ENCODE measurements at places on chromosomes 1 and 21. TPM values are rescaled to one million over a fixed set of nuclear protein-coding genes. Genes with fewer than 3 reads are reported as not detected.

RWDD3 gene
- total RNA-seq: 8.7 TPM

PITHD1 gene
- total RNA-seq: 26.4 TPM

C1orf146 gene
- not detected for total RNA-seq

CD5L gene
- not detected for total RNA-seq

LMX1A gene
- total RNA-seq: not detected

ATP1A4 gene
- not detected for total RNA-seq

FCGR1A gene
- total RNA-seq: not detected

SYT14 gene
- total RNA-seq: 0.05 TPM

KRTAP19-1 gene
- not detected for total RNA-seq

SYF2 gene
- 37.3 TPM for total RNA-seq

ZNF684 gene
- total RNA-seq: 1.5 TPM

TNFAIP8L2 gene
- total RNA-seq: not detected

SLC44A5 gene
- 0.03 TPM for total RNA-seq

KCNJ9 gene
- not detected for total RNA-seq

RGSL1 gene
- not detected for total RNA-seq

CFHR1 gene
- not detected for total RNA-seq

PDE9A gene
- total RNA-seq: 1.6 TPM

RGS7 gene
- not detected for total RNA-seq

RUNX1 gene
- total RNA-seq: 5.4 TPM

TMEM269 gene
- total RNA-seq: 0.08 TPM

AGRN gene
- total RNA-seq: 108 TPM

EPHB2 gene
- total RNA-seq: 39.2 TPM

RGS1 gene
- not detected for total RNA-seq

PPCS gene
- 42.7 TPM for total RNA-seq

KCNJ15 gene
- 0.25 TPM for total RNA-seq

ORC1 gene
- 17.9 TPM for total RNA-seq

TDRKH gene
- 5.8 TPM for total RNA-seq

AIM2 gene
- total RNA-seq: not detected

COL24A1 gene
- total RNA-seq: not detected

ERI3 gene
- total RNA-seq: 56.2 TPM

CFAP45 gene
- 0.87 TPM for total RNA-seq

OR2G6 gene
- total RNA-seq: not detected

DMBX1 gene
- total RNA-seq: 0.70 TPM

ACTL8 gene
- 1.4 TPM for total RNA-seq

TTLL10 gene
- not detected for total RNA-seq

C8A gene
- total RNA-seq: not detected

CFHR5 gene
- total RNA-seq: not detected

Measured in A549 treated with GW870086 at 1 μM for 4 hours (cell line).